Posterior cingulate gyrus (tissue), 11 donors: ENCODE measurements at places on chromosomes 3 and 15.

DNA sequence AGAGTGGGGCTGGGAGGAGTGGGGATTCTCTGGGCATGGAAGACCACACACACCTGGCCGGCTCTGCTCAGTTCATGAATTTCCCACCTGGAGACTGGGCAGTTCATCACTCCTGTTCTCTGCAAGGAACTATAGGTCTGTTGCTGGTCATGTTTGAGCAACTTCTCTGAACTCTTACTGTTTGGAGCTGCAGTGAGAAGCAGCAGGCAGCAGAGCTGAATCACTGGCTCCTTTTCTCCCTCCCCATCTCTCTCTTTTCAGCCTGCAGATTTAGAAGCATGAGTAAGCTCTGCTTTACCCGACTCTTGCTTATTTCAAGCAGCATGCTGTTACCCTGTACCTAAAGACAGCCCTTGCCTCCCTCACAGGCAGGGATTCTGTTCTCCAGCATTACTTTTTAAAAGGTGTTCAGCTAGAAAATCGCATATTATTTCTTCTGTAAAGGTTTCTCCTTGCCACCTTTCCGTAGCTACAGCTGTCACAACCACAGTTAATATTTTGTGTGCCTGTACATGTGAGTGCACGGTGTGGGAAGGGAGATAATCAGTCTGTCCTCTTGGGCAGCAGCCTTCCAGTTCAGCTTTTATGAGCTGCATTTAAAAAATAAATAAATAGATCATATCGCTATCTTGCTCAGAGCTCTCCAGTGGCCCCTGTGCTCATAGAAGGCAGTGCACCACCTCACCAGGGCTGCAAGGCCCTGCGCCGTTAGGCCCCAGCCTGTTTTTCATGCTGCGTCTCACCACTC is 131.6 kb downstream of the CHCHD6 start:
- no peak for DNase-seq

DNA sequence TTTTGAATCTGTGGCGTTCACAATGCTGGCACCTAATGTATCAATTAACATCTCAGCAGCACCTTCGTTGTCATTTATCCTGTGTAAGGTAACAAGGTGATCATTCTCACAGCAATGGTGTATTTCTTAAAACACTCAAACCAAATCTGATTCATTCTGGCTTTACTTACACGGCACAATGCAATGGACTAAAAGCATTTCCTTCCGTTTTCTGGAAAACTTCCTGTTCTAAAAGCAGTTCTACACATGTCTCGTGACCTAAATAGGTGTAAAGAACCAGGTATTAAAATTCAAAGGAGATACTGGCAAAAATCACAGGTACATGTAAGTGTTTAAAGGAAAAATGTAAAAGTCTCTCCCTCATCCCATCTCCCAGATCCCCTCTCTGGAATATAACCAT is 77.8 kb downstream of the BTD start:
- no peak for DNase-seq

DNA sequence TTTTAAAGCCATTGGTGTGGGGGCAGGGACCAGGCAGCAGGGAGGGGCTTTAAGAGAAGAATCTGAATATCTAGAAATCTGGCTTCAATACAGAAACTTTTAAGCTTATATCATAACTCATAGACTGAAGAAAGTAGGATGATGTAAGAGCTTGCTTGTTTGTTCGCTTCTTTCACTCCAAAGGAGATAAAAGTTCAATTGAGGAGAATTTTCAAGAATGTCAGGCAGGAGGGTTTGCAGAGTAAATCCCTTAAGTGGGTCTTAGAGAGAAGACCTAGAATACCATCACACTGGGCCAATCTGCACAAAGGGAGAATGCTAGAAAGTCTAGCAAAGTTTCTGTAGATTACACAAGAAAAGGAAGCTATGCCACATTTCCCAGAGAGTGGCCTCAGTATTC is 4.1 kb upstream of the HLTF start:
- DNase-seq = no peak

DNA sequence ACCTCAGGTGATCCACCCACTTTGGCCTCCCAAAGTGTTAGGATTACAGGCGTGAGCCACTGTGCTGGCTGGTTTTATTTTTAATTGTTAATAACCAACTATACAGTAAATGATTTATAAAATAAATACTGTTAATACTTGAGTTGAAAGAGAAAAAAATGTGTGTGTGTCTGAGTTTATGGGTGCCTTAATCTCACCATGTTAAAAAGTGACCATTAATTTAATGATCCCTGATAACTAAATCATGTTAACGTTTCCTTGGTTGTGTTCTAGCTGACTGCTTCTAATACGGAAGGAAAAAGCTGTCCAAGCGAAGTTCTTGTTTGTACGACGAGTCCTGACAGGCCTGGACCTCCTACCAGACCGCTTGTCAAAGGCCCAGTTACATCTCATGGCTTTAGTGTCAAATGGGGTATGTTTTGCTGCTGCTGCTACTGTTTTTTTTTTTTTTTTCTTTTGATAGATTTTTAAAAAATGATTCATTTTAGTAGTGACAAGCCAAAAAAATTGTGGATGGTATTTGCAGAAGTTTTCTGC is 113.5 kb downstream of the GHSR start:
- DNase-seq = no peak

DNA sequence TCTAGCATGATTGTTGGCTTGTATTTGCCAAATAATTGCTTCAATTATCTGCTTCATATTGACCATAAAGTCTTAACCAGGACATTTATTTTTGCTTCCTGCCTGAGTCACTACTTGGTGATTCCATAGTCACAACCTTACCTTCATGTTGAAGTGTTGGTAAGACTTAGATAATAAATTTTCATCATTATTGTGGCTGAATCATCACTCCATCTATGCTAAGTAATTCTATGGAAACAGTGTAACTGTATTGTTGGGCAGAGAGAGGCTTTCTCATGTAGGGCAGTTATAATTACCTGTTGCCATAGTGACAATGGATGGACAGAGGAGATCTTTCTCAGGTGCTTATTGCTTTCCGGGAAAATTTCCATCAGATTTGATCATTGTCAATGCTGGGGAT is 330.7 kb upstream of the LRRC3B start:
- DNase-seq = no peak

GRCh38 chr3:4695846-4696245 is 202.7 kb downstream of the ITPR1 start:
- no peak for DNase-seq

GRCh38 chr15:32747921-32748342 is 30.1 kb downstream of the GREM1 start:
- no peak for DNase-seq

DNA sequence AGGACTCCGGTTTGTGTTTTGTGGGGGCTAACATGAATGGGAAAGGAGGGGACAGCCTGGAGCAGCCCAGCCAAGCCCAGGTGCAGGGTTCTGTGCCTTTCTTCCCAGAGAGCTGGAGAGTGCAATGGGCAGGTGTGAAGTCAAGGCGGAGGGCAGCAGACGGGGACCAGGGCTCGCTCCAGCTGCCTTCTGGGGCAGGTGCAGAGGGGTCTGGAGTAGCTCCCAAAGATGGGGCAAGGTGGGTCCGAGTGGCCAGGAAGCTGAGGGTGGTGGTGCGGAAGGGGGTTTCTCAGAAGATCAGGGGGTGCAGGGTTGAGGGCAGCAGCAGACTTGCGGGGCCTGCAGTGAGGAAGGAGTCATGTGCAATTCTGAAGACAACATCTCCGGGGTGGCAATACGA is 158.9 kb downstream of the NSMCE3 start:
- no peak for DNase-seq

- no peak for DNase-seq
Measured at GRCh38 chr15:78878356-78878755, 5.7 kb downstream of the MORF4L1 start.
